CD14-positive monocyte (primary cell): ENCODE measurements at places on chromosomes 5 and 9. TPM values are rescaled to one million over a fixed set of nuclear protein-coding genes. Genes with fewer than 3 reads are reported as not detected.

- DNase-seq = no peak
These were observed 1000.4 kb downstream of the MAT2B start for GRCh38 chr5:164505791-164506190.

- no peak for DNase-seq
These were observed 27.8 kb downstream of the BNIP1 start for GRCh38 chr5:173172166-173172565.

DNA sequence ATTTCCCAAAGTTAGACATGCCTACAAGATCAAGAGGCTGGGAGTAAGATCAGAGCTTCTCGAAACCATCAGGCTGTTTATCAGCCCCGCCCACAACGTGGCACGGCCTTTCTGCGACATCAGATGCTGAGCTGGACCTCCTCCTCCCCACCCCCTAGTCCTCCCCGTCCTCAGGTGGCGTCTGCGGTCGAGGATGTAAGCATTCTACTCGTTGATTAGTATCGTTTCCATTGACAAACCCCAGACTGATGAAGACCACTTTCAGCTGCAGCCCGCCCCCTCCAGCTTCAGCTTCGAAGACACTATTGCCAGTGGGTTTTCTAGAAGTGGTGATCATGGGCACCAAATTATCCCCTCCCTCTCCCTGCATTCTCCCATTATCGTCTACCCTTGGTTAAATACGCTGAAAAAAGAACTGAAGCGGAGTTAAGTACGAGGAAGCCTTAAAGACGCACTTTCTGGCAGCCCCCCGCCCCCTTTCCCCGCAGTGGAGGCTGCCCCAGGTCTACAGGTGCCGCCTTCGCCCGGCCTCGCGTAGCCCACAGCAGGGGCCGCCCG is 1.1 kb downstream of the PPIC start:
- no peak for DNase-seq

GRCh38 chr9:129761901-129762369 is 9.1 kb upstream of the PTGES start:
- peak; percentile 46 for DNase-seq

GRCh38 chr9:130912932-130913598 is 16.5 kb upstream of the QRFP start:
- no peak for DNase-seq

BHMT gene
- not detected in 2 replicates for polyA plus RNA-seq

LCN1 gene
- not detected in 2 replicates for polyA plus RNA-seq
